ENCODE measurements at places on chromosomes 6 and 20.

DNA sequence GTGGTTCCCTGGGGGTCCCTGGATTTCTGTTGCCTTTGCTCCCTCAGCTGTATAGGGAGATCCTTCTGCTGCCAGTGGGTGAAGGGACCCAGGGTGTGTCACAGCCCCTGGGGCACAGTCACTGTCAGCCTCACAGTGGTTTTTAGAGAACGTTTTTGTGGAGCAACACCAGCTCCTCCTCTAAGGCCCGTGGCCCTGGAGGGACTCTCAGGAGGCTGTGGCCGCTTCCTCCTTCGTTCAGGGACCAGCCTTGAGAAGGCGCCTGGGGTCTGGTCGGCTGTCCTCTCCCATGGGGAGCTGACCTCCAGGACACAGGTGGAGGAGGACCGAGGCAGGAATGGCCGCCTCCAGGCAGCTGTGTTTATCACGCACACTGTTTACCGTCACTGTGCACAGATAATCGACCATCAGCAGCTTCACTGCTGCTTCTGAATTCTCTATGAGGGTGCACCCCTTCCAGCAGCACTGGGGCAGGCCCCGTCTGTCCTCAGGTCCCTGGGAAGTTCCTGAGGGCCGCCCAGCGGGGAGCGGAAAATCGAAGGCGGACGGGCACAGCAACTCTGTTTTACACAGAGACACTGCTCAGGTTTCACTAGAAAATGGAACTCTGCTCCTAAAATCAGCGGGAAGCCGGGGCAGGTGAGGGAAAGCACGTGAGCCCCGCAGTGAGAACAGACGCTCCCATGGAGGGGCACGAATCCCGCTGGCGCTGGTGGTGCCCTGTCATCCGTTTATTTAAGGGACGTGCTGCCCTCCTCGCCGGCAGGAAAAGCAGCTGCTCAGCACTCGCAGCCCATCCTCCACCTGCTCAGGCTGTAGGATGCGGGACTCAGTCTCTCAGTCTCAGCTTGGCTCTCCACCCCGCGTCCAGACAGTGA lies 10.4 kb upstream of the FRMD1 start:
- no peak overlapping the region for H3K27ac ChIP-seq
- H3K27me3 ChIP-seq = no peaks in the 10 kb centered on the region
- H3K36me3 ChIP-seq = no peaks in the 10 kb centered on the region
- peaks cover 5% of the 10 kb centered on the region for H3K4me1 ChIP-seq
- no peak for DNase-seq
- no peak overlapping the region for H3K4me3 ChIP-seq

DNA sequence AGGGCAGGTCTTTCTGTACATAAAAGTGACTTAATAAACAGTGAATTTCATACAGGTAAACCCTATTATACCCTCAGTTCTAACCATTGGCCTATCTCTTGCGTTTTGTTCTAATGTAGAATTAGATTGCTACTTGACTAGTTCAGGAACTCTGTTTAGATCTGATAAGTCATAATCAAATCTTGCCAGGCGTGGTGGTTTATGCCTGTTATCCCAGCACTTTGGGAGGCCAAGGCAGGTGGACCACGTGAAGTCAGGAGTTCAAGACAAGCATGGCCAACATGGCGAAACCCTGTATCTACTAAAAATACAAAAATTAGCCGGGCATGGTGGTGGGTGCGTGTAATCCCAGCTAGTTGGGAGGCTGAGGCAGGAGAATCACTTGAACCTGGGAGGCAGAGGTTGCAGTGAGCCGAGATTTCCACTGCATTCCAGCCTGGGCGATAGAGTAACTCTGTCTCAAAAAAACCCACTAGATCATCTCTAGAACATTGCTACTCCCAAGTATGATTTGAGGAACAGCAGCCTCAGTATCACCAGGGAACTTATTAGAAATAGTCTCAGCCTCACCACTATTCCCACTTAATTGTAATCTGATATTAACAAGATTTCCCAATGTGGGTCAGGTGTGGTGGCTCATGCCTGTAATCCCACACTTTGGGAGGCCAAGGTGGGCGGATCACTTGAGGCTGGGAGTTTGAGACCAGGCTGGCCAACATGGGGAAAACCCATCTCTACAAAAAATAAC lies 12.2 kb downstream of the GTPBP2 start:
- no peak for DNase-seq
- H3K4me3 ChIP-seq = no peak overlapping the region
- no peaks in the 10 kb centered on the region for H3K27me3 ChIP-seq
- H3K36me3 ChIP-seq = peaks cover 13% of the 10 kb centered on the region
- no peaks in the 10 kb centered on the region for H3K4me1 ChIP-seq

DNA sequence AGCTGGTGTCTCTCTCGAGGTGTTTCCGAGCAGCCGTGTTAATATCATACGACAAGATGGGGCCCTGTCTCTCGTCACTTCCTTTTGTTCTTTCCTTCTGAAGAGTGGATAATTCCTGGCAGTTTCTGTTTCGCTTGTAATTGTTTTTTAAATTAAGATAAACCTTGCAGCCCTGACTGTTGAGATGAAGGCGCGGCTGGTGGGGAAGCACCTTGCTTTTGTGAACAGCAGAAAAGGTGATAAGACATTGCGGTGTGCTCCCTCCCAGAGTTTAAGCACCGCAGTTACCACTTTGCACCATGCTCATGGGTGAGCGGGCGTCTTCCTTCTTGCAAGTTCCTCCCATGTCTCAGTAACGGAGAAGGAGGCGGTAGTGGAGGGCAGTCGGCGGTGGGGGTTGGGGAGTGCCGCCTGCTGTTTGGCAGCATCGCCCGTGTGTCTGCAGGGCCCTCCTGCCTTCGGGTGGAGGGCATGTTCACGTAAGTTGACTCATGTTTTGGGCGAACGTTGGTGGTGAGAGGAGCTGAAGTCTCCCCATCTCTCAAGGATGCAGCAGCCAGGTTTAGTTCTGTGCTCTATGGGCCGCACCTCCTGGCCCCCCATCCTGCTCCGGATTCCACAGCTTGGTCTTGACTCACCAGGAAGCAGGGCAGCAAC lies 345.9 kb downstream of the TAF4 start:
- no peak for DNase-seq
- no peaks in the 10 kb centered on the region for H3K27me3 ChIP-seq
- H3K4me3 ChIP-seq = peak overlapping the region; percentile 31
- H3K4me1 ChIP-seq = no peaks in the 10 kb centered on the region
- no peak overlapping the region for H3K27ac ChIP-seq

GRCh38 chr6:45293306-45293705 lies 34.8 kb upstream of the RUNX2 start:
- no peaks in the 10 kb centered on the region for H3K36me3 ChIP-seq
- H3K27me3 ChIP-seq = no peaks in the 10 kb centered on the region
- H3K4me1 ChIP-seq = no peaks in the 10 kb centered on the region
- no peak overlapping the region for H3K27ac ChIP-seq

- H3K4me1 ChIP-seq = no peaks in the 10 kb centered on the region
- H3K27me3 ChIP-seq = no peaks in the 10 kb centered on the region
- H3K27ac ChIP-seq = no peak overlapping the region
- no peak overlapping the region for H3K4me3 ChIP-seq
- no peaks in the 10 kb centered on the region for H3K36me3 ChIP-seq
Observed at GRCh38 chr6:148793721-148794120, 46.9 kb downstream of the UST start.

DNA sequence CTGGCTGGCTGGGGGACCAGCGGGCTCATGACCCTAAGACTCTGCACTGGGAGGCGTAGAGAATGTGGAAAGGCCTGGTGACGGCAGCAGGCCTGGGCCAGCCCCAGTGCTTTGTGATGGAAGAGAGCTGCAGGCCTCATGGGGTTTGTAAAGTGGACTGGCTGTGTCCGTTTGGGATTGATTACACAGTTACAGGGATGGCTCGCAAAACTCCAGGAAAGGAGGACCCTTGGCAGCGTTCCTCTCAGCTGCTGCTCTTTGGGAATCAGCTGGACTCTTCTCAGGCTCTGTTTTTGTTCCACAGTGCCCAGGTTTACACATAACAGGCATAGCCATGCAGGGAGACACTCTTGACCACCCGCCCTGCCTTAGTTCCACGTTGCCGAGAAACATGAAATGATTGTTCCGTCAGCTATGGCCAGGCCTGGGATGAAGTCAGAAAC lies 89.0 kb downstream of the SLX4IP start:
- H3K27ac ChIP-seq = peak overlapping the region; percentile 11
- H3K27me3 ChIP-seq = no peaks in the 10 kb centered on the region
- no peaks in the 10 kb centered on the region for H3K36me3 ChIP-seq
- DNase-seq = peak; percentile 50
- H3K4me3 ChIP-seq = no peak overlapping the region

GRCh38 chr6:140960566-140960965 lies 1172.2 kb upstream of the GJE1 start:
- H3K36me3 ChIP-seq = no peaks in the 10 kb centered on the region
- no peak overlapping the region for H3K4me3 ChIP-seq
- DNase-seq = no peak
- no peaks in the 10 kb centered on the region for H3K4me1 ChIP-seq

GRCh38 chr6:111618407-111618806 lies 12.7 kb upstream of the TRAF3IP2 start:
- H3K4me3 ChIP-seq = no peak overlapping the region
- H3K36me3 ChIP-seq = no peaks in the 10 kb centered on the region
- H3K4me1 ChIP-seq = peaks cover 19% of the 10 kb centered on the region
- DNase-seq = no peak

GRCh38 chr20:21609221-21609620 lies 95.4 kb upstream of the NKX2-2 start:
- no peak for DNase-seq
- H3K36me3 ChIP-seq = no peaks in the 10 kb centered on the region
- no peaks in the 10 kb centered on the region for H3K27me3 ChIP-seq
- H3K27ac ChIP-seq = no peak overlapping the region

DNA sequence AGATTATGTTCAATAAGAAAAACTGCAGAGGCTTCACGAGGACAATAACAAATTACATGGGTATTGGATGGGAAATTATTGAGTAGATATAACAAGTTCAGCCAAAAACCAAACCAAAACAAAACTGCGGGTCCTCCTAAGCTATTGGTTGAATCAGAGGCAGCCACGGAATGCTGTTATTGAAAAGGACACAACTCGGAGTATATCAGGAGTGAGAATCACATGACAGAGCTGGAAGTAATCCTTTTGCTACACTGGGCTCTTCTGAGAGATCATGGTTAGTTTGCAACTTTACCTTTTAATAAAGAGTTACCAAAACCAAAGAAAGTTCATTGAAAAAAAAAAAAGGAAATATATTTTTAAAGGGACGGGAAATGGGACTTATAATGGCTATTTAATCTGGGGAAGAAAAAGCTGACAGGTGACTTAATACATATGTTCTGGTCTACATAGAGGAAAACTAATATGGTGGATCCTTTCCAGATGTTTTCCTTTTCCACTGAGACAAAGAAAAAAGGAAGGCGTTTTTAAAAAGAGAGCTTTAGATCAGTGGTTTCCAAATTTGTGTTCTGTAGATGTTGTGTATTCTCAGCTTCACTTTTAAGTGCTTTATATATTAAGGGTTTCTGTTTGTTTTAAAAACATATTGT lies 6.9 kb upstream of the CITED2 start:
- no peaks in the 10 kb centered on the region for H3K36me3 ChIP-seq
- no peak overlapping the region for H3K4me3 ChIP-seq
- H3K27me3 ChIP-seq = no peaks in the 10 kb centered on the region
- H3K27ac ChIP-seq = no peak overlapping the region
- H3K4me1 ChIP-seq = peaks cover 7% of the 10 kb centered on the region
- no peak for DNase-seq

DNA sequence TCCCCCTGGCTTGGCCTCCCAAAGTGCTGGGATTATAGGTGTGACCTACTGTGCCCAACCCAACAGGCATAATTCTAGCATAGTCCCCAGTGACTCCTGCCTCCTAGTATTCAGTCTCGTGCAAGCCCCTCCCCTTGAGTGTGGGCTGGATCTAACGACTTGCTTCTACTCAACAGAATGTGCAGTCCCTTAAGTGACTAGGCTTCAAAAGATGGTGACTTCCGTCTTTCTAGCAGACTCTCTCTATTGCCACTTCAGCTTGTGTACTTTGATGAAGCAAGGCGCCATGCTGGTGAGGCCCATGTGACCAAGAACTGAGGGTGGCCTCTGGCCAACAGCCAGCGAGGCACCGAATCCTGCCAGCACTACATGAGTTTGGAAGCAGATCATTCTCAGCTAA lies 109.6 kb upstream of the TRAF3IP2 start:
- no peak overlapping the region for H3K4me3 ChIP-seq
- DNase-seq = no peak
- no peak overlapping the region for H3K27ac ChIP-seq
- peaks cover 22% of the 10 kb centered on the region for H3K4me1 ChIP-seq
- no peaks in the 10 kb centered on the region for H3K27me3 ChIP-seq

DNA sequence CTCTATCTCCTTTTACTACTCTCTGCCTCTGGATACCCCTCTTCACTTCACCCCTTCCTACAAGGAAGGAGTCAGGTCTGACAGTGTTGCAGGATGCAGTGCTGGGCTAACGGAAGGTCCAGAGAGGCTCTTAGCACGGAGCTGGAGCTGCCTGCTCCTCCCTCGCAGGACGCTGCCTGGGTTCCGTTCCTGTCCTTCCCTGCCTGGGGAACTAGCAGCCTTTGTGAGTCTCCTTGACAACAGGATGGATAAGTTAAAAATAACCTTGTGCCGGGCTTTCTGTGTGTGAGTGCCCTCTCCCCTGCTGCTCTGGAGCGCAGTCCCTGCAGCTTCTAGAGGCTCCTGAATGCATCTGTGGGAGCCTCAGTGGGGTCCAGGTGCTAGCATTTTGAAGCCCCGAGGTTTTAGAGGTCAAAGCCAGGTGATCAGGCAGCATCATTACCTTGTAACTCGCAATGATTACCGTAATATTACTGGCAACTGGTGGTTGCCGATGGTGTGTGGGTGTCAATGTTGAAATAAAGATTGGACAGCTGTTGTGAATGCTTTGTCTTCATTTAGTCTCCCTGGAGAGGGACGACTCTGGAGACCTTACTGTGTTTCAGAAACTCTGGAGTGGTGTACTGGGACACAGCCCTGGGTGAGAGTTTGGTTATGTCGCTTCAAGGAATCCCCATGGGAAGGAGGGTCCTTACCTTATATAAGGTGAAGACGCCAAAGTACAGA lies 44.4 kb downstream of the CDS2 start:
- peak; percentile 12 for DNase-seq
- no peak overlapping the region for H3K27ac ChIP-seq
- no peaks in the 10 kb centered on the region for H3K27me3 ChIP-seq
- H3K4me3 ChIP-seq = no peak overlapping the region

Measured in upper lobe of left lung (tissue), 6 donors.